ENCODE measurements at places on chromosomes 1 and 21.

DNA sequence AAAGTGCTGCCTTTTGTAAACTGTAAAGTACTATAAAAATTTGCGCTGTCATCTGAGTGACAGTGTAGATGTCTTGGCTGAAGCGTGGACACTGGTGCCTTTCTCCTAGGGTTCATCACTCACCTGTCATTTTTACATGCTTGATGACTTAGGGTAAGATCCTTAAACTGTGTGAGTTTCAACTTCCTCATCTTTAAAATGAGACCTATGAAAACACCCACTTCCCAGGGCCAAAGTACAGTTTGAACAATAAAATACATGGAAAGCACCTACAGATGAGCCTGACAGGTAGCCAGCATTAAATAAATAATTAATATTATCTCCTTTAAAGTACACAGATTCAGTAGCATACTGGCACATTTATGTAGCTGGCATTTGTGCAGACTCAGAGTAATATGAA lies 309.9 kb downstream of the CHRM3 start:
- no peak for DNase-seq

DNA sequence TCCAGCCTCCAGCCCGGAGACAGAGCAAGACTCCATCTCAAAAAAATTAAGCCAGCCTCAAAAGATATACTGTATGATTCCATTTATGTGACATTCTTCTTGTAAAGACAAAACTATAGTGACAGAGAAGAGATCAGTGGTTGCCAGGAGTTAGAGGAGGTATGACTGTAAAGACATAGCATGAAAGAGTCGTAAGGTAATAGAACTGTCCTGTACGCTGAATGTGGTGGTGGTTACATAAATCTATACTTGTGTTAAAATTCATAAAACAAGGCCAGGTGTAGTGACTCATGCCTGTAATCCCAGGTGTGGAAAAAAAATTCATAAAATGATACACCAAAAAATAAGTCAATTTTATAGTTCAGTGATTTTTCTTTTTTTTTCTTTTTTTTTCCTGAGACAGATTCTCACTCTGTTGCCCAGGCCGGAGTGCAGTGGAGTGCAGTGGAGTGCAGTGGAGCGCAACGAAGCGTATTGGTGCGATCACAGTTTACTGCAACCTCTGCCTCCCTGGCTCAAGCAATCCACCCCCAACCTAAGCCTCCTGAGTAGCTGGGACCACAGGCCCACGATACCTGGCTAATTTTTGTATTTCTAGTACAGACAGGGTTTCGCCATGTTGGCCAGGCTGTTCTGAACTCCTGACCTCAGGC lies 84.9 kb upstream of the CXADR start:
- no peak for DNase-seq

GRCh38 chr21:37106998-37107397 lies 33.9 kb downstream of the TTC3 start:
- DNase-seq = no peak

DNA sequence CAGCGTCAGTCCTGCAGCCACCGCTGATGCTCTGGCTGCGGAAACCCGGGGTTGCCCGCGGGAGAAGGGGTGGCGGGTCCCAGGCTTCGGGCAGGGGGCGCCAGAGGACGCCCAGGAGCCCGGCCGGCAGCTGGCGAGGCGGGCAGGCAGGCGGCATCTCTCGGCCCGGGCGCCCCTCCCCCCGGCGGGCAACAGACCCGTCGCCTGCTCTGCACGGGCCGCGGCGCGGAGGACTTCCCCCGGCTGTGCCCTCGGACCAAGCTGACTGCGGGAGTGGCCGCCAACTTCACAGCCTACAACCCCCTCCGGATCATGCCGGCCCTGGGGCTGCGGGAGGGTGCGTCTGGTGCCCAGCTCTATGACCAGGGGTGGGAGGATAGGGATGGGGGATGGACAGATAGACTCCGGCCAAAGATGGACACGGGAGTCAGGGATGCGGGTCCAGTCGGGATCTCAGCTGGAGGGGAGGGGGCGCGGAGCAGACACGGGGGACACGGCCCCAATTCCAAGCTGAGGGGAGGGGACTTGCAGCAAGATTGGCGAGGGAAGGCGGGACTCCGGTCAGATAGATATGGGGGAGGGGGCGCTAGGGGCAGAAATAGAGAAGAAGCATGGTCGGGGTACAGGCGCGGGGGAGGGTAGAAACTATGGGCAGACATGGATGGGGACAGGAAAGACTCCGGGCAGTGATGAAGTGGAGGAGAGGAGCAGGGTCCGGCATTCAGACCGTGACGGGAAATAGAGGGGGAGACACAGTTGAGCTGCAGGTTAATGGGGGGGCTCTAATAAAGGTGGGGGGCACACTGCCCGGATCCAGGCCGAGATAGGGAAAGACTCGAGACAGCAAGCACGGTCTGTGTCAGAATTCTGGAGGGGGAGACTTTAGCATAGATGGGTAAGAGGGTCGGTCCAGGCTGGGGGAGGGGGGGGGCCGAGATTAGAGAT lies 1.1 kb downstream of the ADGRB2 start:
- DNase-seq = peak; percentile 26

GRCh38 chr1:91798241-91798648 lies 87.7 kb downstream of the TGFBR3 start:
- no peak for DNase-seq

DNA sequence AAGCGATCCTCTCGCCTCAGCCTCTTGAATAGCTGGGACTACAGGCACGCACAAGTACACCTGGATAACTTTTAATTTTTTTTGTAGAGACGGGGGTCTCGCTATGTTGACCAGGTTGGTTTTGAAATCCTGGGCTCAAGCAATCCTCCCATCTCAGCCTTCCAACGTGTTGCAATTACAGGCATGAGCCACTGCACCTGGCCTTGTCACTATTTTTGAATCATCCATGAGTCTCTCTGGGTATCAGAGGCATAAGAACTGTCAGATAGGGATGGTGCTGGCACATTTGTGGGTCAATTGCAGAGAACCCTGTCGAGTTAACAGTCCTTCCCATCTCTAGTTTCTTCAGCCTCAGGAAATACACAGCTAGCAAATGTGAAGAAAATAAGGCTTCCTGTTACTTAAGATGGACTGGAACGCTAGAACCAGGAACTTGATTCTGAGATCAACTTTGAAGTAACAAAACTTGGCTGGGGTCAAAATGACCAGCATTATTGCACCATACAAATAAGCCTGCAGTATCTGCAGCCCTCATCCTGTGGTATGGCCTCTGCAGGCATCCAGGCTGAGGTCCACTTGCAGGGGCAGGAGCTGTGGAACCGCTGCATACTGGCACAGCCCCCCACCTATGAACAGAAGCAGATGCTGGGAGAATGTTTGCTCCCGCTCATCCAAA lies 124.3 kb upstream of the GADD45A start:
- no peak for DNase-seq

GRCh38 chr1:8439015-8439702 lies 121.2 kb downstream of the SLC45A1 start:
- DNase-seq = peak; percentile 59
